Activated CD4-positive, alpha-beta T cell treated with anti-CD3 and anti-CD28 coated beads for 48 hours (primary cell): ENCODE measurements at places on chromosomes 2 and 18.

DNA sequence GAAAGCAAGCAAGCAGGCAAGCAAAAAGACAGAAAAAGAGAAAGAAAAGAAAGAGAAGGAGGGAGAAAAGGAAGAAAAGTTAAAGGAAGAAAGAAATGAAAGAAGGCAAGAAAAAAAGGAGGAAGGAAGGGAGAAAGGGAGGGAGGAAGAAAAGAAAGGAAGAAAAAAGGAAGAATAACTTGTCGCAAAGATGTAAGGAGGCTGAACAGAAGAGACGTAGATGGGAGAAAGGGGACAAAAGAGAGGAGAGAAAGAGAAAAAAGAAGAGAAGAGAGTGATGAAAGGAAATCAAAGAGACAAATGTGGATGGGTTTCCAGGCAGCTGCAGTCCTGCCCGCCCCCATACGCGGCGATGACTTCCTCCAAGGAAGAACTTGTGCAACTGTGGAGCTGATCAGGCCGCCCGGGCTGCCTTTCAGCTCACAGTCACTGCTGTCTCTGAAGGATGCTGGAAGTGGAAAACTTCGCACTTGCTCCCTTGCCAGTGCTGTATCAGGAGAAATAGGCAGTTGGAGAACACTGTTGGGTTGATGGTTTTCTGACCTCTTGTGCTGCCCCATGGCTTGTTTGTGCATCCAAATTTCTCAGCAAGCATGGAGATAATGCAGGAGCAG, 52.9 kb downstream of the TRIB2 start:
- no peak for DNase-seq

DNA sequence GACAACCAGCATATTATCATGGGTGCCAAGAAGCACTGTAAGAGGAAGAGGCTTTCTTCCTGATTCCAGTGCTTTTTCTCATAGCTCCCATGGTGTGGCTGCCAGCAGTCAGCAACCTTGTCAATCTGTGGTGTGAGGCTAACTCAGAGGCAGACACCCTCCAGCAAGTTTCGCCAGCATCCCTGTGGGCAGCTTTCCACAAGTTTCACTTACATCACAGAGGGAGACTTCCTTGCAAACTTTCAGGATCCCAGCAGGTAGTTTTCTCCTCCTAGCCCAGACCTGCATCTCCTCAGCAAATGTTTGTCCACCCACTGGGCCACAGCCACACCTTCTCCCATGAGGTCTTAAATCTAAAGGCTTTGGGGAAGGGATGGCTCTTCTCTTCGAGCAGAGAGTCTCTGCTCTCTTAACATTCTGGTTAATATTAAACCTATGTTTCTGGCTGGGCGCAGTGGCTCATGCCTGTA, 9.1 kb downstream of the DNAH7 start:
- DNase-seq: no peak

DNA sequence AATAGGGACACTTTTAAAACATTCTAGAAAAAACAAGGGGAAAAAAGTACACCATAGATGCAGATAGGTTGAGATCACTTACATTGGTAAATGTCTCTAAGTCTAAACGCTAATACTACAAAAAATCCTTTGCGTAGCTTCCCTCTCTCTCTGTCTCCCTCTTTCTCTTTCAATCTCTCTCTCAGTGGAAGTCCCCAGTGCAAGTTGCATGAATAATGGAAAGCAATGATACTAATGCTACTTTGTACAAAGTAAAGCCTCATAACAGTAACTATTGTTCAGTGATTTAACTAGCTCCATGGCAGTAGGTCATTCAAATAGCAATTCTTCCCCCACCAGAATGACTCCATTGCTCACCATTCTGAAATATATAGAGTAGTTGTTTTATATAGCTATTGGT, 12.8 kb downstream of the MEIS1 start:
- no peak for DNase-seq

DNA sequence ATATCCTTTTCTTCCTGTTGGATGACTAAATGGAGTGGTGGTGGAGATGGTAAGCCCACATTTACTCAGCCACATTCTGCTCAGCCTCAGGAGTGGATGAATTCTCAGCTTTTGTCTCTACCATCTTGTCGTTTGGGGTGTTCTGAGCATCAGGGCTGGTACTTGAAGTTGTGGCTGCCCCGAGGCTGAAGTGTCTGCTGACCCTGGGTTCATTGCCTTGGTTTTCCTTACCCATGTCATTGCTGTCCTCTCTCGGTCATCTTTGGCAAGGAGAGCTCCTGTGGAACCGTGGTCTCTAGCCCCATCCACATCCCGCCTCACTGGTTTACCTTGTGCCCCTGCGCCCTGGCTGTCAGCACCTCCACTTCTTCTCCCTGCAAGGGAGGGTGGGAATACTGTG, 71.9 kb downstream of the GPR39 start:
- no peak for DNase-seq

DNA sequence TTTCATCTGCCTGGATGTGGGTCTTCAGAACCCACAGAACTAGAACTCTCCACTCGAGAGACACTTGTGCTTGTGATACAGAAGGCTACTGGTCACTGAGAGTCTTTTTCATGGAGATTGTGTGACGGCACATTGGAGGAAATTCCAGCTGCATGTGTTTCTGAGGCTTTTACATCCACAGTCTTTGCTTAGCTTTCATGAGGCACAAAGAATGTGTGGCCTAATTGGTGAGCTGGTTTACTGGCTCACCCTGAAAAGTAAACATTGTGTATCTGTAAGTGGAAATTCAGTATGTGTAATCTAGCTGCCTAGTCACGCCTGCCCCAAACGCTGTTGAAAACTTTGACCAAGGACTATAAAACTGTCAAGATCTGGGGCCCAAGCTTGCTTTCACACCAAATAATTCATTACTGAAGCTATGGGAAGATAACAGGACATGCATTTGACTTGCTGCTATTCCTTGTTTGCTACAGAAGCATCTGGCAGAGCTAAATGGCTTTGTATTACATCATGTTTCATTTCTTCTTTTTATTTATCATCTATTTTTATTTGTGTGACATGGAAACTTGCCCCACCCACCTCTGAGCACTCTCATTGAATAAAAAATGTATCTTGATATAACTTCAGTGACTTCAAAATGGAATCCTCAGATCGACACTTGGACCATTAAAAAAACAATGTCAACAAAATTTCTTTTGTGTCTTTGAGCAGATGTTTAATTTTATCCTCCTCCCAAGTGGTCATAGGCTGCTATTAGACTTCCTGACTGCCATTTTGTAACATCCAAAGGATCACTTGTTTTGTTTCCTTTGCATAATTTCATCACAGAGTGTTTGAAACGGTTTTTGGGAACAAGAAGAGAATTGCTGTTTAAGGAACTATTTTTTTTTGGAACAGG, 80.2 kb downstream of the EFEMP1 start:
- DNase-seq: no peak

- no peak for DNase-seq
These were observed 65.8 kb downstream of the SGPP2 start for GRCh38 chr2:222490131-222490530.

DNA sequence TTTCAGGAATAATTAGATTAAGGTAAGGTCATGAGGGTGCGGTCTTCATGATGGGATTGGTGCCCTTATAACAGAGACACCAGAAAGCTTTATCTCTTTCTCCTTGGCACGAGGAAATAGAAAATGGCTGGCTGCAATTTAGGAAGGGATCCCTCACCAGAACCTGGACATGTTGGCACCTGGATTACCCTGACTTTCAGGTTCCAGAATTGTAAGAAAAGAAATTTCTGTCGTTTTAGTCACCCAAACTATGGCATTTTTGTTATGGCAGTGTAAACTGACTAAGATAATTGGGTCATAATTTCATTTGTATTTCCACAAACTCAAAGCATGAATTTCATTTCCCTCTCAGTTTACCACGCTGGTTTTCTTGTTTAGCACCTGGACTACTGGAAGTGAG, 473.6 kb downstream of the PTH2R start:
- DNase-seq: no peak

DNA sequence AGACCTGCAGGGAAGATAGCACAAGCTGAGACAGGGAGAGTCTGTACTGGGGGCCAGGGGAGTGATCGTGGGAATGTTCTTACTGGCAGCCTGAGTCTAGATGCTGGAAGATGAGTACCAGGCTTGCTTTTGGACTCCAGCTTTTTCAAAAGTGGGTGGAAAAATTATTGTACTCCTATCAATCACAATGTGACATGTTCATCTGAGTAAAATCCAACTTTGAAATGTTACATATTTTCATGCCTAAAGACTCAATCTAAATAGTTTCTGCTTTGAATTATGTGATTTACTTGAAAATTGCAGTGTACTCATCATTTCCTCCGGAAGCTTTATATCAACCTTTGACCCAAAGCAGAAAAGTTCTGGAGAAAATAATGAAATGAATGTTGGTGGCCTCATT, 49.7 kb upstream of the ST3GAL5 start:
- no peak for DNase-seq

DNA sequence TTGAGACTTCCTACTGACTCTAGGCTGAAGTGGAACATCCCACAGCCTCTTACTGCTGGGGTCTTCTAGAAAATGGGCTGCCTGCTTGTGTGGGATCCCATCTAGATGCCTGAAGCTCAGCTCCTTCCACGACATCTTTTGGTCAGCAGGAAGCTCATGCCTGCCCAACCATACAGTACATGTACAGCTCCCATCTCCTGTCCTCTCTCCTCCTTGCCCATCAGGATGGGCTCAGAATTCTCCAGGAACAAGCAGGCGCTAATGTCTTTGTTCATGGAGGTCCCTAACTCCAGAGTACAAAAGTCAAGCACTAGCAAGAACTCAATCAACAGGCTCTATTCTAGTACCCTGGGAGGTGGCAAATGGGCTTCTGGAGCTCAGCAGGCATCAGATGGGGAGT, 31.7 kb upstream of the GPR17 start:
- DNase-seq: no peak

- no peak for DNase-seq
These were observed 437.7 kb upstream of the HNRNPA3 start for GRCh38 chr2:176774766-176775451.

GRCh38 chr2:130353291-130354138, 2.3 kb upstream of the PTPN18 start:
- no peak for DNase-seq

GRCh38 chr2:241768850-241769249, 7.8 kb upstream of the GAL3ST2 start:
- DNase-seq: no peak

- DNase-seq: no peak
These were observed 66.5 kb downstream of the PARD3B start for GRCh38 chr2:204611764-204612163.

DNA sequence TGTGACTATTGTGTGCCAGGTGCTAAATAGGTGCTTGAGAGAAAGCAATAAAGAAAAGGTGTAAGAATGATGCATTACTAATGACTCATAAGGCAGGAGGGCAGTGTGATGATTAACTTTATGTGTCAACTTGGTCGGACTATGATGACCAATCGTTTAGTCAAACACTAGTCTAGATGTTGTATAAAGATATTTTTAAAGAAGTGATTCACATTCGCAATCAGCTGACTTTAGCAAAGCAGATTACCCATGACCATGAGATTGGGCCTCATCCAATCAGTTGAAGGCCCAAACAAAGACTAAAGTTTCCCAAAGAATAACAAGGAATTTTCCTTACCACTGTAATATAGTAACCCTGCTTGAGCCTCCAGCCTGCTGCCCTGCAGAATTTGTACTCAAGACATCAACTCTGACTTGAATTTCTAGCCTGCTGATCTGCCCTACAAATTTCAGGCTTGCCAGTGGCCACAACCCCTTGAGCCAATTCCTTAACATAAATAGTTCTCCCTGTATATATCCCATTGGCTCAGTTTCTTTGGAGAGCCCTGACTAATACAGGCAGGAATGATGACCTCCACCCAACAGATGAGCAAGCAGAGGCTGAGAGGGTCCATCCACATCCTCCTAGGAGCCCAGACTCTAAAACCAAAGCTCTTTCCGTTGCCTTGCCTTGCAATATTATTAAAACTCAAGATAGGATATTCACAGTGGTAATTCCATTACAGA, 132.6 kb downstream of the ACTR3 start:
- no peak for DNase-seq
